ENCODE measurements at places on chromosomes 4 and X.
A peak's percentile ranks its signal among the peaks of the same experiment; 100 is the strongest.

- no peak for DNase-seq
These were observed 902.1 kb upstream of the NDST4 start for GRCh38 chr4:116015549-116015948.

GRCh38 chr4:147924604-147925412, 192.9 kb downstream of the ARHGAP10 start:
- DNase-seq: no peak

- no peak for DNase-seq
These were observed 31.1 kb upstream of the SPANXB1 start for GRCh38 chrX:140971099-140971795.

DNA sequence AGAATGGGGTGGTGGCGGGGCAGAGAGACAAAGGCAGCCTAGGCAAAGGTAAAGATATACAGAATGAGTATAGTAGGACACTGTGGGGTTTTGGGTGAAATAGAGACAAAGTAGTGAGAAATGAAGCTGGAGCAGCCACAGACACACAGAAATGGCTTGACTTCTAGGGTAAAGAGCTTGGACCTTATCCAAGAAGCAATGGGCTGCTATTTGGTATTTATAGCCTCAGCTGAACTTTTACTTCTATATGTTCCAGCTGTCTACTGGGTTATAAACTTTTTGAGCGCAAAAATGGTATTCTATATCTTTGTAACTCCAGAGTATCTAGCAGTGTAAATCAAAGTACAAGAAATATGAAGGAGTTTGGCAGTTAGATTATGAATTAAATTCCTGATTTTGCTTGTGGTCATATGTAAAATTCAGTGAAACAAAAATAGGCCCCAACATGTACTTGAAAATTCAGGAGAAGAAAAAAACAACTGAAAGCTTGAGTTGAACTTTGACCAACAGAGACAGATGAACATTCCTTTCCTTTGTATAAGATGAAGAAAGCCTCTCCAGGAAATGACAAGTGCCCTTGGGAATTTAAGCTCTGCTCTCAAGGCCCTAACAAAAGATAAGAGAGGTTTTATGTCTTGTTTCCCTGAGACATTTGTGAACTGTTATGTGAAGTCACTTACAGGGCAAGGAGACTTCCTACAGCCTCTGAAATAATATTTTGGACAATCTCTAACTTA, 354.1 kb downstream of the CHIC1 start:
- DNase-seq: no peak

DNA sequence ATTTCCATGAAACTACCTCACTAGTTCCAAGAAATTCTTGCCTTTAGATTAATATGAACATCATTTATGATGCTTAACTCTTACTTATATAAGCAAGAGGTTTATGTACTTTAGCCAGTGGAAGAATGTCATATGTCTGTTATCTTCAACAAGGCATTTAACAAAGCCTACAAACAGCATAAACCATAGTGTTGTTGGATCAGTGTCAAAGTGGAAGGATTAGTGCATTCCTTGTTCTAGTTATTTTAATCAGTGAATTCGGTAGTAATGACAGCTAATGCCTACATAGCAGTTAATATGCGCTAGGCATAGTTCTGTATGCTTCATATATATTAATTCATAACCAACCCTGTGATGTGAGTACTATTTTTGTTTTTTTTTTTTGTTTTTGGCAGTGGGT, 3.1 kb downstream of the PI4K2B start:
- no peak for DNase-seq

- DNase-seq: no peak
These were observed 59.9 kb upstream of the PDGFRA start for GRCh38 chr4:54169176-54169575.

DNA sequence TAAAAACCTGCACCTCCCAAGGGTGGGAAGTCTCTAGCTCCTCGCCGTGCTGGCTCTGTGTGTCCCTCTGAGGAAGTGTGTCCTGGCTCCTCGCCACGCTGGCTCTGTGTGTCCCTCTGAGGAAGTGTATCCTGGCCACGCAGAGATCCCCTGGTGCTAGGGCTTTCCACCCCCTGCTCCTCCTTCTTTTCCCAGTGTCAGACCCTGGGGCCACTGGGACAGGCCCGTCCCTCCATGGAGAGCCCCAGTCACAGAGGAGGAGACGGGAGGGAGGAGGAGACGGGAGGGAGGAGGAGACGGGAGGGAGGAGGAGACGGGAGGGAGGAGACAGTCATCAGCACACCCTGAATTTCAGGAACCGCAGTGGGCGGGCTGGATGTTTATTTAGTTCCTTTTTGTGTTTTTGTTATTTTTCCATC, 53.8 kb upstream of the HGFAC start:
- DNase-seq: no peak

- no peak for DNase-seq
These were observed 269.3 kb downstream of the CHIC1 start for GRCh38 chrX:73832319-73832718.

- DNase-seq: no peak
These were observed 482.4 kb downstream of the C4orf33 start for GRCh38 chr4:129578336-129578735.

GRCh38 chrX:331151-331824, 12.7 kb upstream of the GTPBP6 start:
- no peak for DNase-seq

DNA sequence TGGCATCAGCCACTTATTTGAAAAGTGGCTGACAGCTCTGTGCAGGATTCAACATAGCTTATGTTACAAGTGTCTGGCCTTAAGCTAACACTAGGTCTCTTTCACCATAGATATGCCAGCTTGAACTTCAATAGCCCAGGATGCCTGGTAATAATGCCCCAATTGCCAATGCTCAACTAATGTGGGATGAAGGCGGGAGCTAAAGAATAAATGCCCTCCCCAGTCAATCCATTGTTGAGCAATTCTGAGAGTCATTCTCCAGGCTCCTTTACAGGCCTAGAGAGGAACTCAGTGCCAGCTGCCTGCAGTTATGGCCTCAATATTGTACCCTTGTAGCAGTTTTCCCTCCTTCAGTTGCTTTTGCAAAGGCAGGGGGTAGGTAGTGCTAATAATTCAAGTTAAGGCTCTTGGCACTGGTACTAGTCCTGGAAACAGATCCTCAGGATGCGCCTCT, 460.2 kb downstream of the GABRG1 start:
- DNase-seq: no peak

GRCh38 chr4:88147799-88148217, 10.6 kb downstream of the ABCG2 start:
- DNase-seq: no peak

DNA sequence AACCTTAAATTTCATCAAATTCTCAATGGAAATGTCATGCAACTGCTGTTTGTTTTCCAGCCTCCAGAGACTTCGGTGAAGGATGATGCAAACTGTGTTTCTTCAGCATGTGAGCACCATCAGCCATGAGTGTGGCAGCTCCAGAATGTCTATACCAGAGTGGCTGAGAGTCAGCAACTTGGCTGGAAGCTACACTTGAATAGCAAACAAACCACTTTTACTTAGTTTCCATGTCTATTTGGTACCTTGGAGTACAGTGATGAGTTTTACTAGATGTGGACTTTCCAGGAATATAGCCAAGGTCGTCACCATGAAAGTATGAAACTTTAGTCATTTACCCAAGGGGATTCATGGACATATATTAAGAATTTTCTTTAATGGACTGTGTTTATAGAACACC, 4.3 kb upstream of the IL21 start:
- DNase-seq: no peak

- DNase-seq: no peak
These were observed 126.8 kb upstream of the MAMLD1 start for GRCh38 chrX:150236327-150236726.

GRCh38 chr4:155445306-155445705, 68.5 kb upstream of the MAP9 start:
- no peak for DNase-seq

- DNase-seq: no peak
These were observed 53.6 kb upstream of the FUNDC1 start for GRCh38 chrX:44596277-44596676.

GRCh38 chrX:154815274-154815818, 10.1 kb upstream of the MPP1 start:
- no peak for DNase-seq

- DNase-seq: no peak
These were observed 19.3 kb downstream of the YIPF7 start for GRCh38 chr4:44632089-44632488.

GRCh38 chrX:3697701-3698279, 15.7 kb downstream of the PRKX start:
- DNase-seq: peak; percentile 26

GRCh38 chr4:38470735-38471262, 193.2 kb upstream of the KLF3 start:
- DNase-seq: no peak

GRCh38 chr4:7238300-7238960, 46.1 kb downstream of the SORCS2 start:
- DNase-seq: no peak

GRCh38 chr4:61214680-61215079, 14.6 kb downstream of the ADGRL3 start:
- no peak for DNase-seq

GRCh38 chr4:48483006-48483776, at the start of gene SLC10A4:
Gene SLC10A4, plus strand, starts transcription at chr4:48483343. Its CDS starts 219 bp downstream, at chr4:48483562.
- DNase-seq: no peak

DNA sequence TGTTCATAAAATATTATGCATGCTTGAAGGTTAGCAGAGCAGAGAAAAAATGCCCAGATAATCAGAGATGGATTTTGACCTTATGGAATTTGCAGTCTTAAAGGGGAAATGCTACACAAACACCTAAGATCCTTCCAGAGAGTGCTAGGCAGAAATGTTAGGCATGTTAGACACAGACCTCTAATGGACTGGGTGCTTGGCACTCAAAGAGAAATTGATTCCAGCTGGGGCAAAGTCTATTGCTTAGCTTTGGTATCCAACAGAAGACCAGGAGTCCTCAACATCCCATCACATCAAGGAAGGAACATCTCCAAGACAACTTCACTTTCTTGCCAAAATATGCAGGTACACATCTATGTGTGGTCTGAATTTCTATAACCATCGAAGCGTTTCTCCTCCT, 32.2 kb upstream of the PPARGC1A start:
- DNase-seq: no peak
